AG09319 (cell line): ENCODE measurements at places on chromosomes 1 and 21.

DNA sequence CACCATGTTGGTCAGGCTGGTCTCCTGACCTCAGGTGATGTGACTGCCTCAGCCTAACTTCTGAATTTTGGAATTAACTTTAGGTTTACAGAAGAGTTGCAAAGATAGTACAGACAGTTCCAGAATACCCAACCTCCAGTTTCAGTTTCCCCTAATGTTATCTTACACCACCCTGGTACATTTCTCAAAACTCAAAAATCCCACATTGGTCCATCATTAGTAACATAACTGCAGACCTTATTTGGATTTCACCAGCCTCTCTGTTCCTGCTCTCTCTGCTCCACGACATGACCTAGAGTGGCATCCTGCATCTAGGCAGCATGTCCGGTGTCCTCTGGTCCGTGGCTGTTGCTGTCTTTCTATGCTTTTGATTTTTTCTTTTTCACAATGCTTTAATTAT lies 5.0 kb upstream of the ZC3H12A start:
- no peak for DNase-seq

- DNase-seq: no peak
Observed at GRCh38 chr1:51575406-51576084, 41.3 kb upstream of the OSBPL9 start.

GRCh38 chr1:97787231-97787630 lies 133.6 kb downstream of the DPYD start:
- no peak for DNase-seq

DNA sequence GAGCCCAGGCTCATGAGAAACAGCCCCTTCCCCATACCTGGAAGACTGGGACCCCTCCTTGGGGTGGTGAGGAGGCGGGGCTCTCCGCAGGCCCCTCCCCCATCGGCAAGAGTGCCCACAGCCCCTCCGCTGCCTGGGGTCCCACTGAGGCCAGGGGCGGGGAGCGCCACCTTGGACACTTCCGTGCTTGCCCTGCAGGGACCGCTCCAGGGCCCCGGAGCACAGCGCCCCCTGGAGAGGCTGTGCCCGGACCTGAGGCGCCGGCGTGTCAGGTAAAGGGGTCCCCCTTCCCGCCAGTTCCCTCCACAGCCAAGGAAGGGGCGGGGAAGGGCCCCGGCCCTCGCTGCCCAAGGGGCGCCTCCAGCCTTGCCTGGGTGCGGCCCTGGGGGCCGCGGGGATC lies 21.5 kb downstream of the INAVA start:
- DNase-seq: no peak

DNA sequence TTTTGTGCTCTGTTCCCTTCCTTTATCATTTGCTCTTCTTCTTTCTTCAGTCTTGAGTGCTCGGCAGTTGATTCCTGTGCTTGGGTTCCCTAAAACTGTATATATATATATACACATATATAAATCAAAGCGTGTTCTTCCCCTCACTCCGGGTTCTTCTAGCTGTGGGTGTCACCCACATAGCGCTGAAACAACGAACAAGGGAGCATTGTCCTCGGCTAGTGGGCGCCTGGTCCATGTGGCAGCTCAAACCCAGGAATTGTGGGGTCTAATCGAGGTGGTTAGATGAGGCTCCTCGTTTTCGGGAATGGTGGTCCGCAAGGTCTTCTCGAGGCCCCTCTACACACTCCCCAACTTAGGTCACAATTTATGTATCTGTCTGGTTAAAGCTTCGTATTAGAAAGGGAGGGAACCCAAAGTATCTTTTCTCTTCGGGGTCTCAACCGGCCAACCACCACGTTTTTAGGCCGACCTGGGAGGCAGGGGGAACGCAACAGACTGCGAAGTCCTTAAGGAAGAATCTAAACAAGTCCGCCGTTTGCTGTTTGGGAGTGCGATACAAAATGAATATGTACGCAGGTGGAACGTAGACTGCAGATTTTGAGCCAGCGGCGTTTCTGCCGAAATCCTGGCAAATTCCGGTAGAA lies 504 bp upstream of the SDHC start:
- no peak for DNase-seq

- no peak for DNase-seq
Observed at GRCh38 chr1:63936276-63936675, 162.5 kb downstream of the ROR1 start.
